NCI-H460 (cell line): ENCODE measurements at places on chromosomes 7 and 10. TPM values are rescaled to one million over a fixed set of nuclear protein-coding genes. Genes with fewer than 3 reads are reported as not detected.

- no peak for DNase-seq
Observed at GRCh38 chr10:44786286-44786850, 124.8 kb upstream of the TMEM72 start.

GRCh38 chr10:20598590-20598989 lies 298.5 kb downstream of the NEBL start:
- no peak for DNase-seq

- DNase-seq, result no peak
Observed at GRCh38 chr10:48671914-48672595, 12.6 kb upstream of the WDFY4 start.

The INTS15 gene
- 24.4 and 25.2 TPM in 2 replicates for total RNA-seq

- no peak for DNase-seq
Observed at GRCh38 chr10:123682477-123682876, 16.3 kb downstream of the GPR26 start.

- DNase-seq, result no peak
Observed at GRCh38 chr10:11483201-11484148, 128.0 kb downstream of the USP6NL start.

The MYO1G gene
- total RNA-seq, result 0.07 TPM in 1 of 2 replicates, not detected in the other

DNA sequence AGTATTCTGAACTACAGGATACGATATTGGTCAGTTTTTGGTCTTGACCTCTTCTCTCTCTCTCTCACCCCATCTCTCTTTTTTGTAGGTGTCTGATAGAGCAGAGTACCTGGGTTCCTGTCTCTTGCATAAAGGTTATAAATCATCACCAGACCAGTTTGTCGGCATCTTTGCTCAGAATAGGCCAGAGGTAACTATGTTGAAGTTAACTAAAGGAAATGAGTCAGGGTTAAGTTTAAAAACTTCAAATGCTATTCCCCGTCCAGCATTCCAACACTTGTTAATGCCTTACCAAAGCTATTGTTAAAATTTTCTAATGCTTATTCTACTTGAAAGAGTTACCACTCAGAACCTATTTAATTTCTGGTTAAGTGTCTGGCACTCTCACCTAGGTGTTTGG lies 30.7 kb downstream of the ACSL5 start:
- DNase-seq, result no peak

DNA sequence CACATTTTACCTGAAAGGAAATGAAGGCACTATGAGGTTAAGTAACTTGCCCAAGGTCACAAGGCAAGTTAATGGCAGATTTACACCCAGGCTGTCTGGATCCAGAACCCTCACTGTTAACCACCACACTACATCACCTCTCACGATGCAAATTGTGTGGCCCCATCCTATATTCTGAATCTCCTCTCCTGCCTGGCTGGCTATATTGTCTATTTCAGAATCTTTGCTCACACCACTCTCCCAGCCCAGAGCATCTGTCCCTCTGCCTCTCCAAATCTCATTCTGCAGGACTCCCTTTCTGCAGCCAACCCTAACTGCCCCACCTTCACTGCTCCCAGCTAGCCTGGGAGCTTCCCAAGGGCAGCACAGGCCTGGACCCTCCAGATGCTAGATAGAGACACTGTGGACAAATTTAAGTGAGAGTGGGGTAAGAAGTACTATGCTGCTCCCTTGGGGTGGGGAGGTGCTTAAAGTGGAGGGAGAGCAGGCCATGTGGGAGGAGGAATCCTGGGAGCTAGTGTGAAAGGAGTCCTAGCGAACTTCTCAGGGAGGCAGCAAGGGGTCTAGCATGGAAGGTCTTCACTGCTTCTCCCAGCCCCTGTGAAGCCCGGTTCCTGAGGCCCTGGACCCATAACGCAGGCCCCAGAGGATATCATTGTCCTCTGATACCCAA lies 786 bp downstream of the CUEDC2 start:
- no peak for DNase-seq

DNA sequence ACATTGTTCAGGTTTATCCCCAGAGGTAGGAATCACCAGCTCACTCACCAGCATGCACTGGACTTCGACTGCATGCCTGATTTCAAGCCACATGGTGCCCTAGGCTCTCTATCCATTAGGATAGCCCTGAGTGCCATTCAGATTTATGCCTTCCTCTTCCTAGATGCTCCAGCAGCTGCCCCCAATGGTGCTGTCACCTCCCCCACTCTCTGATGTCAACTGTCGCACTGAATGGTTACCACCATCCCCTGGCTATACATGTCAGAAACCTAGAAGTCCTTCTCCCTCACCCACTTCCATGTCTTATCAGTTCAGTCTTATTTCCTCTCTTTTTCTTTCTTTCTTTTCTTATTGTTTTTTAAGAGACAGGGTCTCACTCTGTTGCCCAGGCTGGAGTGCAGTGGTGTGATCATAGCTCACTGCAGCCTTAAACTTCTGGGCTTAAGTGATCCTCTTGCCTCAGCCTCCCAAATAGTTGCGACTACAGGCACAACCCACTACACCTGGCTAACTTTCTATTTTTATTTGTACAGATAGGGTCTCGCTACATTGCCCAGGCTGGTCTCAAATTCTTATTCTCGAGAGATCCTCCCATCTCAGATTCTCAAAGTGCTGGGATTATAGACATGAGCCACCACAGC lies 2.9 kb downstream of the SFXN4 start:
- no peak for DNase-seq

GRCh38 chr7:90709501-90710465 lies 113.7 kb downstream of the CDK14 start:
- DNase-seq, result no peak

- no peak for DNase-seq
Observed at GRCh38 chr7:25720427-25720826, 431.6 kb upstream of the NFE2L3 start.

The RAMP3 gene
- total RNA-seq, result not detected in 2 replicates

The SRGN gene
- 2,302 and 2,452 TPM in 2 replicates for total RNA-seq

GRCh38 chr10:117759266-117759665 lies 216.7 kb downstream of the EMX2 start:
- no peak for DNase-seq

The ERVW-1 gene
- total RNA-seq, result not detected in 2 replicates

The SYT15 gene
- 0.10 and 0.17 TPM in 2 replicates for total RNA-seq

DNA sequence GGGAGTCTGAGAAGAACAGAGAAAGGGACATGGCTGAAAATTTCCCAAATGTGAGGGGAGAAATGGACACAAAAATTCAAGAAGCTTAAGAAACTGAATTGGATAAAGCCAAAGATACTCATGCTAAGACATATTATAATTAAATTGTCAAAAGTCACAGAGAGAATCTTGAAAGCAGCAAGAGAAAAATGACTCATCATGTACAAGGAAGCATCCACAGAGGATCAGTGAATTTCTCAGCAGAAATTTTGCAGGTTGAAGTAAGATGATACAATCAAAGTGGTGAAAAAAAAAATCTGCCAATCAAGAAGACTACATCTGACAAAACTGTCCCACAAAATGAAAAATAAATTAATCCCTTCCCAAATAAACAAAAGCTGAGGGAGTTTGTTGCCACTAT lies 56.8 kb downstream of the MPP7 start:
- DNase-seq, result no peak

The ZNF800 gene
- 20.3 and 21.4 TPM in 2 replicates for total RNA-seq

DNA sequence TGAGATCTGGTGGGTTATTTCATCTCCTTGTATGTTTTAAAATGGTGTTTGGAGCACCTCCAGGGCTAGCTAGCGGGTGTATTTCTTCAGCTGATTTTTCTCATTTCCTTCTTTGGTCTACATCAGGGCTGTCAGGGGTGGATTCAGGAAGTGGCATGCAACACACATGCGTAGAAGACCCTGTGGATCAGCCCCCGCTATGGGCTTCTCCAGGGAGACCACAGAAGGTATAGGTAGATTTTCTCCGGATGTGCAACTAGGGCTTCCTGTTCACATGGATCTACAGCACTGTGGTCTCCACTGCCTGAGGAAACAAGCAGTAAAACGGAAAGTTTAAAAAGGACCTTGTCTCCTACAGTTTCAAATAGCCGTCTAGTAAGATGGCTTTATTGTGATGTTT lies 10.4 kb downstream of the NUB1 start:
- no peak for DNase-seq

DNA sequence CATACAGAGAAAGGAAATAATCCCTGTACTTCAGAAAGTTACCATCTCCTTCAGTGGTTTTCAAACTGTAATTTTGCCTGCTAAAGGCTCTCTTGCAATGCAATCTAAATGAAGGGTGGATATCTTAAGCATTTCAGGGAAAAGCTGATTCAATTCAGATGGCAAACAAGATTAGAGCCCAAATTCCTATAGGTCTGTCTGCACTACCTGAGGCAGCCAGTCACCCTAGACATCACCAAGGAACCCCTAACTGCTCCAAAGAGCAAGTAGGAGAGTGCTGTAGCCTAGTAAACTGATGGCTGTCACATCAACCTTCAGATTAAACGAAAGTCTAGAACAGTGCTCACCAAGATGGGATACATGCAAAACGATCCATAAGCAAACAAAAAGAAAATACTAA lies 138.0 kb upstream of the ANK3 start:
- no peak for DNase-seq

DNA sequence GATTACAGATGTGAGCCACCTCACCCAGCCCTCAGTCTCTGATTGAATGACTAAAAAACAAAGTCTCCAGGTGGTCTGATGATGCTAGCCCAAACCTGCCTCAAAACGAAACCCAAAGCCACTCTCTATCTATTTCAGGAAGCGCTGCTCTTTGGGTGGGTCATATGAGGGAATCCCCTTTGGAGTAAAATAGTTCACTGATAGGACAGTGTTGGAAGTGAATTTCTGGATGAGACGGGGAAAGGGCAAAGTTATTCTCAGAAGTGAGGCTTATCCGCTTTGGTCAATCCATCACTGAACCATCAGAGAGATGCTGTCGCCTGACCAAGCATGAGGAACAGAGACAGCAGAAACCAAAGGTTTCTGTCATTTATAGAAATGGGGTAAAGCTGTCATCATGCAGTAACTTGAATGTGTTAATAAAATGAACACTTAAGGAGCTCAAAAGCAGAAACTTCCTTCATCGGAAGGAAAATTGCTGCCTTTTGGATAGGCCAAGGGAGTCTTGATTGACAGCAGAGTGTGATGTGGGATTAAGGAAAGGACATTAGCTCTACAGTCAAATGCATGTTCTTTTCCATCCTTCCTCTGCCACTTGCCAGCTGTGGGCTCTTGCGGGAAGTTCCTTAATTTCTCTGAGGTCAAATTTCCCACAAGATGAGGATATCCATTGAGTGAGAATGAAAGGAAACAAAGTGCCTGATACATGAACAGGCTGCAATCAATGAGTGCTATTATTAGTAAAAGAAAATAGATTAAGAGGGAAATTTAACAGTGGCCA lies 64.9 kb upstream of the C1QL3 start:
- DNase-seq, result no peak

GRCh38 chr10:112226439-112227248 lies 43.1 kb upstream of the GPAM start:
- DNase-seq, result no peak

- DNase-seq, result no peak
Observed at GRCh38 chr10:77922566-77923179, 3.9 kb downstream of the DLG5 start.

GRCh38 chr10:17460756-17461155 lies 6.4 kb upstream of the ST8SIA6 start:
- DNase-seq, result no peak

GRCh38 chr7:50697748-50698147 lies 84.9 kb downstream of the GRB10 start:
- no peak for DNase-seq

The C7orf57 gene
- total RNA-seq, result 0.12 TPM in 1 of 2 replicates, not detected in the other

GRCh38 chr7:117200786-117201458 lies 121.9 kb downstream of the WNT2 start:
- DNase-seq, result no peak

GRCh38 chr7:98562871-98563495 lies 54.1 kb upstream of the NPTX2 start:
- no peak for DNase-seq

DNA sequence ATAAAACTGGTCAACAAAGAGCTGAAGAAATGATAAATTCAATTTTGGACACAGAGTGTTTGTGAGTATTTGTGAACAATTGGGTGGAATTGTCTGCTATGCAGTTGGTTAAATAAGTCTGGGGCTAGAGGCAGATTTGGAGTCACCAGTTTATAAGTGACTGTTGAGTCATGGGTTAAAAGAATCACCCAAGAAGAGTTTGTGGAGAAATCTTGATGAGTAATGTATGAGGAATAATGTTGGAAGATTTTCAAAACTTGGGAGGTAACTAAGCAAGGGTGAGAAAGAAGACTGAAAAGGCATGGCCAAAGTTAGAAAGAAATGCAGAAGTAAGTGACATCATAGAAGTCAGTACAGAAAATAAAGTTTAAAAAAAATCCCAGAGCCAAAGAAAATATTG lies 750.7 kb downstream of the MAGI2 start:
- DNase-seq, result no peak

DNA sequence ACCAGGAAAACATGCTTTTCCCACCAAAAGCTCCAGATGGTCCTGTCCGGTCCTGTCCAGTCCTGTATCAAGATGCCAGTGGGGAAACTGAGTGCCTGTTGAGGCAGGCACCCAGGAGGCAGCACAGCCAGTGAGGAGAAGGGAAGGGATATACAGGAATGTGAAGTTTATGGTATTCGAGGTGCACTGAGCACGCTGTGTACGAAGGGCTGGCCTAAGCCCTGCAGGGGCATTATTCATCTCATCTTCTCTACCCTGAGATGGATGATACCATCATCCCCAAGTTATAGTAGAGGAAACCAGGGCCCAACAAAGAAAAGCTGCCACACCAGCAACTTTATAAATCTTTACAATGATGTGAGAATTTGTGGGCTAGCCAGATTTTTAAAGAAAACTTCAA lies 23.4 kb upstream of the FXYD4 start:
- no peak for DNase-seq

DNA sequence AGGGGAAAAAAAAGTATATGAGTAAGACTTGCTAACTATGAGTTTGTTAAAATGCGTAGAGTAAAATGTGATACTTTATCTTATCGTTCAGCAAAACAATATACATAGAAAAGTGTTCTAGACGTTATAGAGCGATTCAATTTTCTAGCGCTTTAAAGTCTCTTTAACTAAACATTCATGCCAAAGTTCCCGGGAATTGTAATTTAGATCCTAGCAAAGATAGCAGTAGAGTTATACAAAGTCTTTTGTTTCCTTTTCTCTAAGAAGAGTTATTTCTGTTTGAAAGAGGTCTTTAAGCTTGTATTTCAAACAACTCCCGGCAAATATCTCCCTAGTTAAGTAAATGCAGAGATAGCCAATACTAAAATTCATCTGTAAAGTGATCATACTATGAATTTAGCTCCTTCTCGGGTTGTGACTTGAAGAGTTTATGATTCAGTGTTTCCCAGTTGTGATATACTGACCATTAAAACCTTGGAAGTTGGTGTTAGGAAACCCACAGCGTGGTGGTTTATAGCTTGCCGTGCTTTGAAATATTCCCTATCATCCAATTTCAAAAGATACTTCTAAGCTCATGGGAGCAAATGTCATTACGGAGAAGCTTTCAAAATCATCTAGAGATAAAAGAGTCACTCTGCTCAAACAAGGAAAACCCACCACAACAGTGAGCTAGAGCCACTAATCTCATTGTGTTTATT lies 171.7 kb downstream of the CSTF2T start:
- no peak for DNase-seq

The FRMD4A gene
- total RNA-seq, result 1.9 and 4.2 TPM in 2 replicates

- DNase-seq, result no peak
Observed at GRCh38 chr10:61463035-61463909, 10.1 kb upstream of the TMEM26 start.

The TFR2 gene
- total RNA-seq, result 1.4 and 3.8 TPM in 2 replicates

The SRRM3 gene
- total RNA-seq, result 2.9 and 3.1 TPM in 2 replicates

GRCh38 chr7:114148779-114149178 lies 230.0 kb upstream of the PPP1R3A start:
- no peak for DNase-seq

- no peak for DNase-seq
Observed at GRCh38 chr10:80155696-80156215, 23.2 kb downstream of the PLAC9 start.
